Natural killer cell treated with Interleukin-12 subunit alpha and Interleukin-12 subunit beta and Interleukin-15 and Interleukin-18, amount 100 ng/mL, for 72 hours (primary cell): ENCODE measurements at places on chromosomes 7 and 10. TPM values are rescaled to one million over a fixed set of nuclear protein-coding genes. Genes with fewer than 3 reads are reported as not detected.

Gene C1QL3
- 0.38 TPM for total RNA-seq

Gene HDAC9
- total RNA-seq, result 9.9 TPM

Gene EIF5AL1
- 0.11 TPM for total RNA-seq

Gene NPSR1
- total RNA-seq, result not detected

Gene SUFU
- 10.9 TPM for total RNA-seq

GRCh38 chr7:79740076-79740475 lies 286.6 kb upstream of the MAGI2 start:
- no peak overlapping the region for H3K4me3 ChIP-seq
- H3K4me1 ChIP-seq, result no peaks in the 10 kb centered on the region
- no peak for DNase-seq
- no peaks in the 10 kb centered on the region for H3K27me3 ChIP-seq
- H3K27ac ChIP-seq, result no peak overlapping the region
- peaks cover 5% of the 10 kb centered on the region for H3K36me3 ChIP-seq

DNA sequence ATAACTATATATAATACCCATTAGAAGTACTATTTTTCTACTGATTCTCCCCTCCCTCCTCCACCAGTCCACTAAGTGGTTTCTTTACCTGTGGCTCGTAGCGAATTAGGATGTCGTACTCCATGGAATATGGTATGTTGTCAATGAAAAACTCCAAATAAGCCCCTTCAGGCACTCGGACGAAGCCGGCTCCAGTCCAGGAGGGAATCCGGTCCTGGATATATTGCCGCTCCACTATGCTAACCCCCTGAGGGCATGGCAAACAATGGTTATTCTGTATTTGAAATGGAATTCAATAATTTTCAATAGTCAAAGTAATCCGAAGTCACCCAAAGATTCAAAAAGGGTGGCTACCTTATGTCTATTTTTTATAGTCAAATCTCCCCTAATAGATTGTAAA lies 40.1 kb downstream of the LAMB1 start:
- no peak overlapping the region for H3K4me3 ChIP-seq
- no peaks in the 10 kb centered on the region for H3K36me3 ChIP-seq
- H3K27me3 ChIP-seq, result peaks cover 18% of the 10 kb centered on the region
- no peaks in the 10 kb centered on the region for H3K4me1 ChIP-seq
- DNase-seq, result no peak

DNA sequence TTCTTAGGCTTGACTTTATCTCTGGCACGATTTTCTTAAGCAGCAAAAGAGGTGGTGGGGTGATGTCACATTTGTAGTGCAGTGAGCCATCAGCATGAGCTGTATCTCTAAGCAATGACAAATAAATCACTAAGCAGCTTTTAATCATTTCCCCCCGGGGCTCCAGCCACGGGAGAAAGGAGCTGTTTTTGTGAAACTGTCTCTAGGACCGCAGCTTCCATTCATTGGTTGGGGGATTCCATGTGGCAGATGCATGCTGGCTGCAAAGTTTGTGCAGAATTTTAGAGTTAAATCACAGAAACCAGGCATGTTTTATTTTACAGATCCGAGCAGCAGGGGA lies 464 bp downstream of the KIAA1217 start:
- H3K4me1 ChIP-seq, result peaks cover 7% of the 10 kb centered on the region
- DNase-seq, result no peak
- H3K27me3 ChIP-seq, result peaks cover 31% of the 10 kb centered on the region

DNA sequence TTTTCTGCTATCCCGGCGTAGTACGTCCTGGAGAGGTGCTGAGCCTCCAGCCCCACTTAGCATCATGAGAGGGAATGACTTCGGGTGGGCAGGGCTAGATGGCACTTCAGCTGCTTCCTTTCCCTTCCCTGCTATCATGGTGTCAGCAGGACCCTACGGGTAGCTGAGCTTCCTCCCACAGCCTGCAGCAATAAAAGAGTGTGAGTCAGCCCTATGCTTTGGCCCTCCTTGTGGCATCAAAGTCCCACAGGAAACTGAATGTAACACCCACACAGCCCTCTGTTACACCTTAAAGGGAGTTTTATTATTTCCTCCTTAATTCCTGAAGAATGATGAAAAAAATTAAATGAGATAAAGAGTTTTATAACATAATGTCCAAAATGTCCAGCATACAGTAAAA lies 458.1 kb downstream of the RPS24 start:
- no peak overlapping the region for H3K27ac ChIP-seq
- DNase-seq, result no peak
- H3K36me3 ChIP-seq, result peaks cover 19% of the 10 kb centered on the region
- H3K4me1 ChIP-seq, result no peaks in the 10 kb centered on the region

GRCh38 chr10:84256510-84257342 lies 11.9 kb downstream of the RGR start:
- no peaks in the 10 kb centered on the region for H3K36me3 ChIP-seq
- DNase-seq, result no peak
- no peak overlapping the region for H3K27ac ChIP-seq
- no peaks in the 10 kb centered on the region for H3K4me1 ChIP-seq
- no peak overlapping the region for H3K4me3 ChIP-seq

DNA sequence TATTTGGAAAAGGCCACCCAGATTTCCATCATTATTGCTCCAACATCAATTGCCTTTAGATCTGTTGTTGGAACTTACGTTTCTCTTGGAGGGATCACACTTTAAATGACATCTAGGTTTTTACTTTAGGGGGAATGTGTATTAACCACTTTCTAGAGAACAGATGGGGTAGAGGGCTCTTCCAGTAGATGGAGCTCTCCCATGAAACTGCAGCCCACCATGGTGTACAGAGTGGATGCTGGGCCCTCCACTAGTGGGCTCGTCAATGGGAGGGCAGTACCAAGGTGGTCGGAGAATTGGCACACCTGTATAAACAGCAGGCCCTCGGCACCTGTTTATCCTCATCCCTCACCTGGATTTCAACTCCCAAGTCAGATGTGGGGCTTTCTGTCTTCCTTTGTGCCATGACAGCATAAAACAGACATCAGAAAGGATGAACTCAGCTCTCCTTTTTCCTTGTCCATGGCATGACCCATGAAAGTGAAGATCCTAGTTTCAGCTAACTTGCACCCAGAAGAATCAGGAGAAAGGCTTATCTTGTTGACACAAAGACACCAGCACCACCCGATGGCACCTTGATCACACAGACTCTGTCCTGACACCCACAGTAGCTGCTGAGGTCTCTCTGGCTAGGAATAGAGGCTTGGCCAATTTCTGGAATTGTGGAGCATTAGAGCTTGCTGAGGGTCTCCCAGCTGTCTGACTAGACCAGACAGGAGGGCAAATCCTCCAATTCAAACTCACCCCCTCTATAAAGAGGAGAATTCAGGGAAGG lies 150.5 kb downstream of the CYP26A1 start:
- H3K4me1 ChIP-seq, result no peaks in the 10 kb centered on the region
- H3K27ac ChIP-seq, result no peak overlapping the region
- H3K27me3 ChIP-seq, result no peaks in the 10 kb centered on the region
- H3K36me3 ChIP-seq, result no peaks in the 10 kb centered on the region
- DNase-seq, result no peak

DNA sequence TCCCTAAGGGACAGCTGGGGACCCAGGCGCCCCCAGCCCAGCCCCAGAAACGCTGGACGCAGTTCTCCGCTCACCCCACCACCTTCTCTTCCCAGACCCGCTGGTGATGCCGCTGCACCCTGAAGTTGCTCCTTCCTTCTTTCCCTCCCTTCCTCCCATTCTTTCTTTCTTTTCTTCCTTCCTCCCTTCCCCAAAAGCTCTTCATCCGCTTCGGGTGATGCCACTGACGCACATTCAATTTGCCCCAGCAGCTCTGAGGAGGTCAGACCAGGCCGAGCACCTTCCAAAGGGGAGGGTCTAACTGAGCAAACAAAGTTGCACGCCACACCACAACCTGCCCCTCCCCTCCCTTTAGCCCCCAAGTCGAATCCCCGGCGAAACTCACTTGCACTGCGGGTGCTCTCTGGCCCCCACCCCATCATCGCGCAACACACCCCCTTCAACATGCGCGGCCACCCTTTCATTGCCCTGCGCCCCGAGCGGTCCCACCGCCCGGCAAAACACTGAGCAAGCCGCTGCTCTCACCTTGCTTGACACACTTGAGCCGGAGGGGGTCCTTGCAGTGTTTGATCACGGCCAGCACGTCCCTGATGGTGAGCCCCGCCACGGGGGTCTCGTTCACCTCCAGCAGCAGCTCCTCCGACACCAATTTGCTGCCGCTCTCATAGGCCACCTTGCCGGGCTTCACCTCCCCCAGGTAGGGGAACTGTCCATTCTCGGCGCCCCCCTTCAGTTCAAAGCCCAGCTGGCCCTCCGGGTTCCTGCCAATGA lies 787 bp downstream of the MAGI2 start:
- no peak for DNase-seq
- H3K4me1 ChIP-seq, result peaks cover 3% of the 10 kb centered on the region
- peaks cover 31% of the 10 kb centered on the region for H3K27me3 ChIP-seq
- H3K36me3 ChIP-seq, result no peaks in the 10 kb centered on the region
- H3K27ac ChIP-seq, result no peak overlapping the region

DNA sequence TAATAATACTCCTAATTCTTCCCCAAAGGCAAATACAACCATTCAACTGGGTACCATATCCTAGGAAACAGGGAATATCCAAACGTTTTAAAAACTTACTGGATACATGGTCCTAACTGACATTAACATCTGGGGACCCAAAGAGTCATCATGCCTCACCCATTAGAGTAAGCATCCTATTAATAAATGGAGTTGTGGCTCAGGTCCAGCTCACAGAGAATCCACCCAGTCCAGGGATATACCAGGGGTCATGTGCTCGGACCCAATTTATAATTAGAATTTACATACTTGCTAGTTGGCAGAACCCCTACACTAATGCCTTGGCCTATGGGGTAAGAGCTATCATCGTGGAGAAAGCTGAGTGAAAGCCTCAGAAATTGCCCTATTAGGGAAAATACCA lies 670.0 kb downstream of the XPNPEP1 start:
- no peak overlapping the region for H3K4me3 ChIP-seq
- no peak overlapping the region for H3K27ac ChIP-seq
- no peaks in the 10 kb centered on the region for H3K36me3 ChIP-seq
- no peak for DNase-seq
- no peaks in the 10 kb centered on the region for H3K27me3 ChIP-seq

DNA sequence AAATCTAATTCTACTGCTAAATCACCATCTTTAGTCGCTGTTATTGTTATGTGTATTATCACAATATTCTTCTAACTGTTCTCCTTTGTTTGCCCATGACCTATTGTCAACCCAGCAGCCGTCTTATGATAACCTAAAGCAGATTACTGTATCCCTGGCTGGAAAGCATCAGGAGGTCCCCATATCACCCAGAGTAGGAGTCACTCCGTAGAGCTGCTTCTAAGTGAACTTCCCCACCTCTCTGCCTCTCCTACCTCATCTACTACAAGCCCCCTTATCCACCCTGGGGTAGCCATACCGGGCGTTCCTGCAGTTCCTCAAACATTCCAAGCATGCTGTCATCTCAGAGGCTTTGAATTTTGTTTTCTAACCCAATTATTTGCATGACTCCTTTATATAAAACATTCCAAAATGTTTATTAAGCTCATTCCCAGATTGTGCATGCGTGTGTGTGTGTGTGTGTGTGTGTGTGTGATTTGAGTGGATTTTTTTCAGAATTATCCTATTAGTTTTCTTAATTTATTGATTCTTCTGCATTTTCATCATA lies 39.7 kb downstream of the POU6F2 start:
- no peaks in the 10 kb centered on the region for H3K4me1 ChIP-seq
- H3K36me3 ChIP-seq, result no peaks in the 10 kb centered on the region
- H3K27me3 ChIP-seq, result peaks cover 3% of the 10 kb centered on the region
- no peak for DNase-seq

DNA sequence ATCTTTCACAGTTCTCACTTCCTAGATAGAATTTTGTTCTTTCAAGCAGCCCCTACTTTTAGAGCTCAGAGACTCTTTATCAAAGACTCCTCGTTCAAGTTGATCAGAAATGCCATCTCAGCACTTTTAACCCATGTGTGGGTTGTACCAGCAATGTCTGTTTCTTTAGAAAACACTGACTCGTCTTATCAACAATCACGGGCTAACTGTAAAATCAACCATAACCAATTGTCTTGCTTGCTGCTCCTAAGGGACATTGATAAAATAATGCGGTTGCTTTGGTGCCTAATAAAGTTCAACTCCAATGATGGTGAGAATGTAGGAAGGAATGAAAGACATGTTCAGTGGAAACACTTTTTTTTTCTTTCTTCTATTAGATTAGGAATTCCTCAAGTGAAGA lies 12.9 kb upstream of the CDK6 start:
- H3K27me3 ChIP-seq, result peaks cover 7% of the 10 kb centered on the region
- H3K4me1 ChIP-seq, result peaks cover 6% of the 10 kb centered on the region
- H3K36me3 ChIP-seq, result peaks cover 4% of the 10 kb centered on the region
- DNase-seq, result no peak

DNA sequence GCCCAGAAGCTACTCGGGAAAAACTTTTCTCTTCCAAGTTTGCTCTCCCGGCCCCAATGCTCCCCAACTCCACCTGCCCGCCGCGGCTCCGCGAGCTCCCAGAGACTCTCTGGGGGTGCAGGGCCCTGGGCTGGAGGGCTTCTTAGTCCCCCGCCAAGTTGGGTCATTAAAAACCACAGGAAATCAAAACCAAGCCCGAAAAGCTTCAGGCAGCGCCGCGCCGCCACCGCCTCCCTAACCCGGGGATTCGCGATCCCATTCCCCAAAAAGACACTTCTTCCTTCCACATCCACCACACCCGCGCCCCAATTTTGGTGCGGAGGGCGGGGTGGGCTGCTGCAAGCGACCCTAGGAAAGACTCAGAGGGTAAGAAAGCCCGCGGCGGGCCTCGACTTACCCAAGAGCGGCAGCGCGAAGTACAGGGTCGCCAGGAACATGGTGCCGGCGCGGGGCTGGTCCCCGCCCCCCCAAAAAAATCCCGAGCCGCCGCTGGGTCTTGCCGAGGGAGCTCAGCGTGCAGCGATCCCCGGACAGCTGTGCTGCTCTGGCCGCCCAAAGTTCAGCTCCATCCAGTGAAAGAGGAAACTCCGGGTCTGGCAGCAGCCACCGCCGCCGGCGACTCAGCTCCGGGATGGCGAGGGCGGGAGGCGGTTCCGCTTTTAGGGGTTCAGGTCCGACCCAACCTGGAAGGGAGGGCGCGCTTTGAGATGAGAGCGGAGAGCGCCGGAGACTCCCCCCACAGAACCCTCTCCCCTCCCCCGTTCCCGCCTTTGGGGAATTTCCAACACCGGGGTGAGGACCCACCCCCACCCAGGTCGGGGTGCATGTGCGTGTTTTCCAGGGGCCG lies 1.2 kb downstream of the GFRA1 start:
- H3K27ac ChIP-seq, result no peak overlapping the region
- peaks cover 56% of the 10 kb centered on the region for H3K27me3 ChIP-seq
- H3K36me3 ChIP-seq, result peaks cover 6% of the 10 kb centered on the region
- no peak overlapping the region for H3K4me3 ChIP-seq

DNA sequence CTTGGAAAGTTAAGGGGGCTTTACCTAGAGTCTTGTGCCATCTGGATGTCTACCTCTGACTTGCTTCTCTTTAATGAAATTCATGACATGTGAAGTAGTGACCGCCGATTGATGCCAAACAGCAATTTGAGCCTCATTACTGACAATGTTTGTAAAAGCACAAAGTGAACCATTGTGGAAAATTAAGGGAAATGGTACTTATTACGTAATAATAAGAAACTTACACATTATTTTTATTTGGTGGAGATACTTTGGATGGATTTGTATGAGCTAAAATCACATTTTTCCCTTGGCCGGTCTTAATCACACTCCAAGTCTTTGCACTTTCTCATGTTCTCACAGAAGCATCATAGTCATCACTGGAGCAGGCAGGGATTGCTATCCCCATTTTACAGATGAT lies 265.1 kb upstream of the KLF6 start:
- no peaks in the 10 kb centered on the region for H3K36me3 ChIP-seq
- no peak overlapping the region for H3K4me3 ChIP-seq
- no peak overlapping the region for H3K27ac ChIP-seq
- no peak for DNase-seq
- H3K27me3 ChIP-seq, result no peaks in the 10 kb centered on the region
- H3K4me1 ChIP-seq, result peaks cover 16% of the 10 kb centered on the region
